Hepatocyte (in vitro differentiated cells): ENCODE measurements at places on chromosomes 16 and 17. TPM values are rescaled to one million over a fixed set of nuclear protein-coding genes. Genes with fewer than 3 reads are reported as not detected.

LGALS9C gene
- total RNA-seq = not detected in 2 replicates

EFNB3 gene
- 7.4 and 8.6 TPM in 2 replicates for total RNA-seq

GRCh38 chr17:28956112-28956511 is 4.8 kb upstream of the PHF12 start:
- no peak for DNase-seq

- DNase-seq = no peak
Observed at GRCh38 chr17:73956169-73956568, 247.3 kb upstream of the RPL38 start.

DNA sequence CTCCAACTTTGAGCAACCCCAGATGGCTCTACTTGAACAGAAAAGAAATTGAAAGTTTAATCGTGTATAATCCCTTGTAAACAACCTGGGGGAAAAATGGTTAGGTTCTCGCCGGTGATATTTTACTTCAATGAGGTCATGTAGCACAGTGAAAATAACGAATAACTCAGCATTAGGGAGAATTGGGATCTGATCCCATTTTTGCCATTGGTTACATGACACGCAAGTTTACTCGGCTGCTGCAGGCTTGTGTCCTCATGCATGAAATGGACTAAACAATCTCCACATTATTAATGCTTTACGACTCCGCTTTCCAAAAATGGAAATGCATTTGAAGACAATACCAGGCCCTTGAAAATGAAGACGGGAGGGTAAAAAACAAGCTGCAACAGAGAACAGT is 45.5 kb upstream of the LRRC37A3 start:
- DNase-seq = no peak

DNA sequence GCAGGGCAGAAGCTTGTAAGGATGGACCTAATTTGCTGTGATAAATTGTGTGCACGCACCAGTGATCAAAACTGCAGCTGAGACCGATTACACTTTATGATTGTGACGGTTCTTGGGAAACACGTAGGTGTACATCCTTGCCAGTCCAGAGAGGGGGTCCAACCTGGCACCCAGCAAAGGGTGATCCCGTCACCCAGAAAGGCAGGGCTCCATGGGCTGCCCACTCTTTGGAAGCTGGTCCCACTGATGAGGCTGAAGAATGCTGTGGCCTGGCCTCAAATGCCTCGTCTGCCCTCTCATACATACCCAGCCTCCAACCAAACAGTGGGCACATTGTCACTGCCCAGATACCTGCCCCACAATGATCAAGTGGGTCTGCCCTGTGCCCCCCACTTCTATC is 132.0 kb downstream of the C16orf78 start:
- no peak for DNase-seq
